Stimulated activated CD4-positive, alpha-beta T cell treated with anti-CD3 and anti-CD28 coated beads, Interleukin-4, amount 100 ng/mL, for 4 hours (primary cell): ENCODE measurements at places on chromosomes 2 and 18.
A peak's percentile ranks its signal among the peaks of the same experiment; 100 is the strongest.

DNA sequence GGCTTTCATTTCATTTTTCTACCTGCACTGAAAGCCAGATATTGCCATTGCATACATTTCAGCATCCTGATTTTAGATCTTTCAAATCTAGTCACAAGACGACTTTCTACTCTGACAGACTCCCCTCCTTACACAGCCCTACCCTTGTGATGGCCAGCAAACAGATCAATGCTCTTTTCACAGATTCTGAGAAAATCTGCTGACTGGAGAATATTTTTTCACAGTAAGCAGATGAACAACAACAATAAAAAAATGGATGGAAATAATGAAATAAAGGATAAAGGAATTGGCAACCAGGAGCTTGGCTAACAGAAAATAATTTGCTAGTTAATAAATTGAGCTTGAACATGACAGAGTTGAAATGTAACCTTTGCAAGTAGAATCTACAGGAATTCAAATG is 527.2 kb downstream of the IRS1 start:
- no peak for DNase-seq

- no peak for DNase-seq
Observed at GRCh38 chr2:16020389-16021008, 80.1 kb downstream of the MYCN start.

GRCh38 chr18:56709463-56709862 is 58.3 kb downstream of the WDR7 start:
- DNase-seq, result peak; percentile 39

DNA sequence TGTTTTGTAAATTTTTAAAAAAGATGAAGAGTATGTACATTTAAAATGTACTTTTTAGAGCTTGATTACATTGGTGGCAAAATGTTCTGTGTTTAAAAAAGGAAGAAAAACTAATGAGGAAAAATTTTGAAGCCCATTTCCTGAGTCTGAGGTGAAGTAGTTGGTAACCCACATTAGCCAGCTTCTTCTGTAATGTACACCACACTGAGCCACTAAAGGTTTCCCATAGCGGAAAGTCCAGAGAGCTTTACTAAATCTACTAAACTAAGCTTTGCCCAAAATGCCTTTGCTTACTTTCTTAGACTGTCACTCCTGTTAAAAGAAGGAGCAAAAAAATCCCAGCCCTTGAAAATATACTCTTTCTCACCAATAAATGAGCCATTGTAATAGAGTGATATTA is 804.8 kb upstream of the ZEB2 start:
- DNase-seq, result no peak

GRCh38 chr2:215392687-215393270 is 43.1 kb downstream of the FN1 start:
- no peak for DNase-seq

- DNase-seq, result no peak
Observed at GRCh38 chr2:74080346-74080745, 67.4 kb downstream of the BOLA3 start.
